NCI-H1092 treated with DMSO at 0.1 percent for 48 hours (cell line): ENCODE measurements at places on chromosomes 3 and 15.
A peak's percentile ranks its signal among the peaks of the same experiment; 100 is the strongest.

- DNase-seq: no peak
Measured at GRCh38 chr3:113521981-113522380, 7.0 kb upstream of the SPICE1 start.

GRCh38 chr3:10232137-10232536 is 16.1 kb upstream of the TATDN2 start:
- DNase-seq: no peak

- DNase-seq: no peak
Measured at GRCh38 chr3:177468331-177468730, 271.0 kb upstream of the TBL1XR1 start.

DNA sequence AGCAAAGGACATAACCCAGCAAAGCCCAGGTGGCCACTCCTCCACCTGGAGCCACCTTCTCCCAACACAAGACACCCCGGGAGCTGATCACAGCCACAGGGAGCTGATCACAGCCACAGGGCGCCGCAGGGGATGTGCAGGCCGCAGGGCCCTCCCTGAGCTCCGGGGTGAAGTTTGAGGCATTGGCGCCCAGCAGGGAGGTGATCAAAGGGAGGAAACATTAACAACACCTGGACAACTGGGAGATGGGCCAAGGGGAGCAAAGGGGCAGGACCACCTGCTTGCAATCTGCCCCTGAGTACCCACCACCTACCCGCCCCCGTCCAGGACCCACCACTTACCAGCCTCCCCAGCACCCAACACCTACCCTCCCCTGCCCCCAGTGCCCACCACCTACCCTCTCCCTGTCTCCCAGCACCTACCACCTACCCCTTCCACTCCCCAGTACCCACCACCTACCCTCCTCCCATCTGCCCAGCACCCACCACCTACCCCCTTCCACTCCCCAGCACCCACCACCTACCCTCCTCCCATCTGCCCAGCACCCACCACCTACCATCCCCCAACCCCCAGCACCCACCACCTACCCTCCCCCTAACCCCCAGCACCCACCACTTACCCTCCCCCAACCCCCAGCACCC is 2.4 kb downstream of the UROC1 start:
- peak; percentile 52 for DNase-seq

DNA sequence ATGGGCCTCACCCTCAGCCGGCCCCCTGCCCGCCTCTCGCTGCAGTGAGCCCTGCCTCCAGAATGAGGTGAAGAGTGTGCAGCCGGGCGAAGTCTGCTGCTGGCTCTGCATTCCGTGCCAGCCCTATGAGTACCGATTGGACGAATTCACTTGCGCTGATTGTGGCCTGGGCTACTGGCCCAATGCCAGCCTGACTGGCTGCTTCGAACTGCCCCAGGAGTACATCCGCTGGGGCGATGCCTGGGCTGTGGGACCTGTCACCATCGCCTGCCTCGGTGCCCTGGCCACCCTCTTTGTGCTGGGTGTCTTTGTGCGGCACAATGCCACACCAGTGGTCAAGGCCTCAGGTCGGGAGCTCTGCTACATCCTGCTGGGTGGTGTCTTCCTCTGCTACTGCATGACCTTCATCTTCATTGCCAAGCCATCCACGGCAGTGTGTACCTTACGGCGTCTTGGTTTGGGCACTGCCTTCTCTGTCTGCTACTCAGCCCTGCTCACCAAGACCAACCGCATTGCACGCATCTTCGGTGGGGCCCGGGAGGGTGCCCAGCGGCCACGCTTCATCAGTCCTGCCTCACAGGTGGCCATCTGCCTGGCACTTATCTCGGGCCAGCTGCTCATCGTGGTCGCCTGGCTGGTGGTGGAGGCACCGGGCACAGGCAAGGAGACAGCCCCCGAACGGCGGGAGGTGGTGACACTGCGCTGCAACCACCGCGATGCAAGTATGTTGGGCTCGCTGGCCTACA is 8.5 kb downstream of the GRM2 start:
- DNase-seq: no peak

- DNase-seq: no peak
Measured at GRCh38 chr15:48781017-48781416, 29.9 kb downstream of the CEP152 start.

- DNase-seq: no peak
Measured at GRCh38 chr3:55937301-55937700, 450.2 kb upstream of the WNT5A start.

DNA sequence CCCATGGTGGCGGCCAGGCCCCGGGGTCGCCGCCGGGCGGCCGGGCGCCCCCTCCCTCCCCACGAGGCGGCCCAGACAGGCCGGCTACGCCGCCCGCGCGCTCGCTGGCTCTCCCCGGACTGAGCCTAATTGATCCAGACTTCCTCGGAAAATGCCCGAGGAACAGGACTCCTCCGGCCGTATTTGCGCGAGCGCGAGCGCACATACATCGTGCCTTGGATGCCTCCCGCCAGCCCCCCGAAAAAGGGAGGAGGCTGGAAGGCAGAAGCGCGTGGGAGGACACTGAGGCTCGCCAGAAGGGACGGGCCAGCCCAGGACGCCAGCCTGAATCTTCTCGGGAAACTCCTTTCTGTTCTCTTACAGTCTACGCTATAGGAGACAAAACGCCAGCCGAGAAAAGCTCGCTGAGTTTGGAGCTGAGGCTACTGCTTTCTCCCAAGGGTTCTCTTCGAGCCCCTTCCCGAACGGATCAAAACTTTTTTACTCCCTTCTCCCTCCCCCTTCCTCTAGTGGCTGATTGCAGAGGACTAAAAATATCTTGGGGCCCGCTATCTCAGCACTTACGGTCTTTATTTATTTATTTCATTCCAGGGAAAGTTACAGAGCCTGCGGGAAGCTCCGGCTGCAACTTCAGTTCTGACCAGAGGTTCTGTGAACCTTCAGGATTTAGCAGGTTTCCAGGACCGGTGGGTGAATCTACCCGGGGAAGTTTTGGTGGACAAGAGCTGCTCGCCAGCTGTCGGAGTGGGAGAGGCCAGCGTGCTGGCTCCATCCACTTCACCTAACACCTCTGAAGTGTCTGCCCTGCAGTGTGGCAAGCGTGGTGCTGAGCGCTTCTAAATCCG is at the start of gene PDZRN3:
TSS of gene PDZRN3 (minus strand) at position 121 of the 845 bp plus-strand sequence.
- peak; percentile 36 for DNase-seq

DNA sequence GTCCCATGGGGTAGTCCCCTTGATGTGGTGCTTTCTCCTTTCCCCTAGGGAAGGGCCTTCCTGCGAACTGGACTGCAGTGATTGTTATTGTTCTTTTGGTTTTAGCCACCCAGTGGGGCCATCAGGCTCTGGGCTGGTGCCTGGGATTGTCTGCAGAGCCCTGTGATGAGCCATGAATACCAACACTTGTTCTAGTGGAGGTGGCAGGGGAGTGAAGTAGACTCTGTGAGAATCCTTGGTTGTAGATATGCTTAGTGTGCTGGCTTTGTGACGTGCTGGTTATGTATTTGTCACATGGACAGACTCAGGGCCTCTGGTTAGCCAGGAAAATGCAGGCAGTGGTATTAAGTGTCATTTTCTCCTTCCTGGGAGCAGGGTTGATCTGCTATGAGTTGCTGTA is 51.8 kb upstream of the NDUFB4 start:
- DNase-seq: no peak

GRCh38 chr3:53531749-53532148 is 37.3 kb downstream of the CACNA1D start:
- DNase-seq: no peak

DNA sequence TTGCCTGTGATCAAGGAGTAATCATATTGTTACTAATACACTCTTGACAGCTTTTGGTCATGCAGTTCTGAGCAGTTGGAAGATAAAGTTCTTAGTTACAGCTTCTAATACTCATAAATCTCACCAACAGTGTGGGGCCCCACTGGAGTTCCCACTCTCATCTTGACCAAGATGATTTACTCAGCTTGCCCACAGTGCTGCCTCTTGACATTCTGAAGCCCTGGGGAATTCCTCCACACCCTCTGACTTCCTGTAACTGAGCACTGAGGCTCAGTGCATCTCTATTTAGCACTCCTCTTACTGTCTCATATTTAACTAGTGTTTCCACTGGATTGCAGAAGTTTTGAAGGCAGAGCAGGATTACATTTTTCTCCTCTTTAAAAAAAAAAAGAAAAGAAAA is 1.9 kb upstream of the ARL6IP5 start:
- DNase-seq: no peak

DNA sequence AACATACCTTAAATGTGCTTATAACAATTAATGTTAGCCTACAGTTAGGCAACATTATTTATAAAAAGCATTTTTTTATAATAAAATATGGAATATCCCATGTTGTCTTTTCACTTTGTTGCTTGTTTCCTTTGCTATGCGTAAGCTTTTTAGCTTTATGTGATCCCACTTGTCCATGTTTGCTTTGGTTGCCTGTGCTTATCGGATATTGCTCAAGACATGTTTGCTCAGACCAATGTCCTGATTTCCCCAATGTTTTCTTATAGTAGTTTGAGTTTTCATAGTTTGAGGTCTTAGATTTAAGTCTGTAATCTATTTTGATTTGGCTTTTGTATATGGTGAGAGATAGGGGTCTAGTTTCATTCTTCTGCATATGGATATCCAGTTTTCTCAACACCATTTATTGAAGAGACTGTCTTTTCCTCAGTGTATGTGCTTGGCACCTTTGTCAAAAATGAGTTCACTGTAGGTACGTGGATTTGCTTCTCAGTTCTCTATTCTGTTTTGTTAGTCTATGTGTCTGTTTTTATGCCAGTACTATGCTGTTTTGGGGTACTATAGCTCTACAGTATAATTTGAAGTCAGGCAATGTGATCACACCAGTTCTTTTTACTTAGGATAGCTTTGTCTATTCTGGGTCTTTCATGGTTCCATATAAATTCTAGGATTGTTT is 592.7 kb upstream of the SEMA6D start:
- no peak for DNase-seq

DNA sequence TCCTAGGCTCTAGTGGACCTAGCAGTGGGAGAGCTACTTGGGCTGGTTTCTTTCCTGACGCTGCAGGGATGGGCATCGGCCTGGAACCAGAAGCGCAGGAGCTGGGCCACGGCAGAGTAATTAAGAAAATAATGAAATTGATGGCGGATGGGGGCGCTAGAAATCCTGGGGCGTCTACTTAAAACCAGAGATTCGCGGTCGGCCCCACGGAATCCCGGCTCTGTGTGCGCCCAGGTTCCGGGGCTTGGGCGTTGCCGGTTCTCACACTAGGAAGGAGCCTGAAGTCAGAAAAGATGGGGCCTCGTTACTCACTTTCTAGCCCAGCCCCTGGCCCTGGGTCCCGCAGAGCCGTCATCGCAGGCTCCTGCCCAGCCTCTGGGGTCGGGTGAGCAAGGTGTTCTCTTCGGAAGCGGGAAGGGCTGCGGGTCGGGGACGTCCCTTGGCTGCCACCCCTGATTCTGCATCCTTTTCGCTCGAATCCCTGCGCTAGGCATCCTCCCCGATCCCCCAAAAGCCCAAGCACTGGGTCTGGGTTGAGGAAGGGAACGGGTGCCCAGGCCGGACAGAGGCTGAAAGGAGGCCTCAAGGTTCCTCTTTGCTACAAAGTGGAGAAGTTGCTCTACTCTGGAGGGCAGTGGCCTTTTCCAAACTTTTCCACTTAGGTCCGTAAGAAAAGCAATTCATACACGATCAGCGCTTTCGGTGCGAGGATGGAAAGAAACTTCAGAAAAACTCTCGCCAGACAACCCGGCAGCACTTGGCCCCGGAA is 6.1 kb downstream of the SOX14 start:
- no peak for DNase-seq

DNA sequence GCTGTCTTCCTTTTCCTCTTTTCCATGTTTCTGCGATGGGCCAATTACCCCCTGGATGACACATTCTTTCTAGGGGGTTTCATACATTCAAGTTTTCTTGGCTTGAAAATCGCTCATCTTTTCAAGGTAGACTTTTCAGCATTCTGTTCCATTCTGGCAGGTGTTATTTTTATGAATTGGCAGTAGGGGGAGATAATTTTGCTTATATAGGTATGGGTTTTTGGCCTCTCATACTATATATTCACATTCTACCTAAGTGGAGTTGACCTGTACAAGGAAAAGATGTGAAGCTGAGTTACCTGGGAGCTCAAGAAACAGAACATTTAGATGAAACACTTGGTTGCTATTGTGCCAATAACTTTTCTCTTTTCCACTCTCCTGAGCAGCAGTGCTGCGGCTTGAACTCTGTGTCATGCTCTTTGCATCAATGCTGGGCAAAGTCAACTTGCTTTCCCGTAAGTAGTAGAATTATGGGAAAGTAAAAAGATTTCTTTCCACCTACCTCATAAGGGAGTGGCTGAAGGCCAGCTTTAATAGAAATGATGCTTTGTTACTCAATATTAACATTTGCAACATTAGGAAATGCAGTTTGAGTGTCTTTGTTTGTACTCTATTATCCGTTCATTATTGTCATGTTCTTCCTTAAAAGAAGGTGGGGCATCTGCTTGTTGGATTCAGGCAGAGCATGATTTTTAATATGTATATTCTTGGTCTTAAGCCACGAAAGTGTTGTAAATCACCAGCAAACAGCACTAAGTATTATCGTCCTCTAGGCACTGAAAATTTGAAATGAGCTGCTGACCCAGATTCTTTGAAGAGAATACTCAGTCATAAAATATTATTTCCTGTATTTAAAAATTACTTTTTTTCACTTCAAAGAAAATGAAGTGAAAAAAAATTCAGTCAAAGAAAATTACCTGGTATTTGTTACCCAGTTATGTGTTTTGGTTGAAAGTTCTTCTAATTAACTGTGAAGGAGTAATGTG is 27.7 kb upstream of the MFSD1 start:
- DNase-seq: no peak

- DNase-seq: no peak
Measured at GRCh38 chr3:16026753-16027152, 147.7 kb upstream of the GALNT15 start.

DNA sequence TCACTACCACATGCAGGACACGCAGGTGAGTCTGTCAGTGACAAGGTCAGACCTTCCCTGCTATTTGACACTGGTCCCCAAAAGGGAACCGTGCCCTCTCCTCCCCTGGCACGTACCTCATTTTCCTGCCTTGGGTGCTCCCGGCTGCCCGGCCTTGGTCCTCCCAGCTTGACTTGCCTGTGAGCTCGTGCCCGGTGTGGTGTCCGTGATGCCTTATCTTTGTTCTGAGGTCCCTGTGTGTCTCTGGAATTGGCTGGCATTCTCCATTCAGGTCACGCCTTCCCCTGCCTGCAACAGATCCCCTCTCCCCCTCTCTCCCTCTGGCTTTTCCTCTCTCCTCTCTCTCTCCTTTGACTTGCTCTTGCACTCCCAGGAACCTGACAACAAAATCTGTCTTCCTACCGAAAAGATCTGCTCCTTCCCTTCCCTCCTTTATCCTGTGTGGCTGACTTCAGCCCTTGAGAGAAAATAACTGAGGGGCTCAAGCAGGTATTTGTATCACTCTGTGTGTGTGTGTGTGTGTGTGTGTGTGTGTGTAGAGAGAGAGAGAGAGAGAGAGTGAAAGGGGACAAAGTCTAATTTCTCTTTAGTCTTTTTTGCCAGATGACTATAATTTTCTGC is at the start of gene MASP1:
TSS of gene MASP1 (minus strand) at position 226 of the 621 bp plus-strand sequence. CDS start at position 121, 105 bp downstream.
- no peak for DNase-seq

DNA sequence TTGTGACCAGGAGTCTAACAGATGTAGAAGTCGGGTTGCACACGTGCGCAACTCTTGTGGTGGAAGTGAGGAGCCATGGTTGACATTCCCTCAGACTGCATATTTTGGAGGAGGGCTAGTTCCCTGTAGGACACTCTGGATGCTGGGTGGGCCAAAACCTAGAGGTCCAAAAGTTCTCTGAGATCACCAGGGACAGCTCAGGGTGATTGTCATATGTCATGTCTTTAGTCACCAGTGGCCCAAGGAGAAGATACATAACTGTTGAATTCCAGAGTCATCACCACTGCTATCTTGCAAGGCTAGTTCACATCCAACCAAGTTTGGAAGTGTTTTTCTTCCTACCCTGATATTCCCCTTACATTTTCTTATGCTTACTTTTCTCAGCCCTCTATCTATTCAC is 95.2 kb upstream of the C3orf80 start:
- no peak for DNase-seq

- DNase-seq: no peak
Measured at GRCh38 chr3:58317811-58318210, 11.5 kb downstream of the HTD2 start.
